ENCODE measurements at places on chromosomes 2 and 18. TPM values are rescaled to one million over a fixed set of nuclear protein-coding genes. Genes with fewer than 3 reads are reported as not detected.

Gene CEBPZOS
- total RNA-seq: 41.5 TPM

Gene PAX3
- not detected for total RNA-seq

Gene SNRNP27
- 47.3 TPM for total RNA-seq

Gene RBFA
- total RNA-seq: 31.6 TPM

Gene ERBB4
- total RNA-seq: not detected
